ENCODE measurements at places on chromosomes 13 and 19.

DNA sequence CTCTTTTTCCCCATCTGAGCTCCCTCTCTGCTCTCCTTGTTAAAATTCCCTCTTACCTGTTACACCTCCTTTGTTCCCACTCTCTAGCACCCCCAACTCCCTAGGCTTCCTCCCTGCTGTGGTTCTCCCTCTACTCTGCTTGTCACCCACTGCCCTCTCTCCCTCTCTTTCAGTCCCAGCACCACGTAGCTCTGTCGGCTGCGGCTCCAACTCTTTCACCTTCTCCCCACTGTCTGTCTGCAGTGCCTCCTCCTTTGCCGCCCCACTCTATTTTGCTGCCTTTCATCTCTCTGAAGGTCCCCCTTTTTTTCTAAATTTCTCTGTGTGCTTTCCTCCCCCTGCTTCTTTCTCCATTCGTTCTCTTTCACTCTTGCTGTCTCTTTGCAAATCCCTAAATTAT, 1.1 kb downstream of the ZNF836 start:
- DNase-seq = no peak

DNA sequence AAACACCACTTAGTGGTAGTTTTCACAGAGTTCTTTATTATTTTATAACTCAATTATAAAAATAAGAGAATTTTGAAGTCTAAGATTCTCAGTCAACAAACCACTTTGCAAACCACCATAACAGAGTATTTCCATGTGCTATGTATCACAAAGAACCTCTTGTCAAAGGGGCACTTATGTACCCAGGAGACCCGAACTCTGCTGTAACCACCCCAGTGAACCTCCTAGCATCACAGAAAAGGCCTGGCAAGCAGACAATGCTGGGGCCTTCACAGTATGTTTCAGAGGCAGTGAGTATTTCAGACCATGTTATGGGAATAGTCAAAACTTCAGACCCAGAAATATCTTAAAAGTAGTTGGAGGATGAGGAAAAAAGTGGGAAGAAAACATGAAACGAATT, 714.1 kb downstream of the EFNB2 start:
- no peak for DNase-seq

DNA sequence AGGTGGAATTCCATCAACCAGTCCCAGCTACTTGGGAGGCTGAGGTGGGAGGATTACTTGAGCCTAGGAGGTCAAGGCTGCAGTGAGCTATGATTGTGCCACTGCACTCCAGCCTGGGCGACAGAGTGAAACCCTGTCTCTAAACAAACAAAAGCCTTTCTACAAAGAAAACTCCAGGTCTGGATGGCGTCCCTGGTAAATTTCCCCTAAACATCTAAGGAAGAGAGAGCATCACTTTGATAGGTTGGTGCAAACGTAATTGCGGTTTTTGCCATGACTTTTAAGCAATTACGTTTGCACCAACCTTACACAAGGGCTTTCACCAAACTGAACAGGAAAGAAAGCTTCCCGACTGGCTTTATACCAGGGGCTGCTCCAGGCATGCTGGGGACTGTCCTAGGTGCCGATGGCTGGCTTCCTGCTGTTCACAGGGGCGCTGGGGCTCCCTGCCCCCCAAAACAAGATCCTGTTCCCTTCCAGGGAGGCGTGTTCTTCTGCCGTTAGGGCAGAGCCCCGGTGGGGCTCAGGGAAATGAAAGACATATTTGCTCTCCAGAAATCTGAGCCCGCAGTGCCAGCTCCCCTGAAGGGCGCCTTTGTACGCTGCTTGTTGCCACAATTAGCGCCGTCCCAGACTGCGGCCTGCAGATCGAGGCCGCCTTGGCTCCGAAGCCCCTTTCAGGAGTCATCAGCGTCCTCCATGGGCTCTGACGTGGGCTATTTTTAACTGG, 38.7 kb upstream of the KLF2 start:
- peak; percentile 33 for DNase-seq

- no peak for DNase-seq
These were observed 64.2 kb upstream of the UQCRFS1 start for GRCh38 chr19:29277102-29277501.

DNA sequence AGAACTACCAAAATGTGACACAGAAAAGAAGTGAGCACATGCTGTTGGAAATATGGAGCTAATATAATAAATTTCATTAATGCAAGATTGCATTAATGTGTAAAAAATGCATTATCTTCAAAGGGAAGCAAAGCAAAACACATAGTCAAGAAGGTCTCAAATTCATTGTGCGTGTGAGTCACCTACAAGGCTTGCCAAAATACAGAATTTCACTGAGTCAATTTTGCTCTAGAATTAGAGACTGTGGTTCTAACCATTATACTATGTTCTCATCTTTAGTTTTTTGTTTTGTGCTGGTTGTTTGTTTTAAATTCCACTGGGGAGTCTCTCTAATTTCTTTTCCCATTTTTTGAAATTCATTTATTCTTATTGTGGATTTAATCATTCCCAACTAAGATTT, 149.8 kb upstream of the SLITRK1 start:
- DNase-seq = no peak

- no peak for DNase-seq
These were observed 48.8 kb upstream of the INTS6 start for GRCh38 chr13:51501592-51502152.

DNA sequence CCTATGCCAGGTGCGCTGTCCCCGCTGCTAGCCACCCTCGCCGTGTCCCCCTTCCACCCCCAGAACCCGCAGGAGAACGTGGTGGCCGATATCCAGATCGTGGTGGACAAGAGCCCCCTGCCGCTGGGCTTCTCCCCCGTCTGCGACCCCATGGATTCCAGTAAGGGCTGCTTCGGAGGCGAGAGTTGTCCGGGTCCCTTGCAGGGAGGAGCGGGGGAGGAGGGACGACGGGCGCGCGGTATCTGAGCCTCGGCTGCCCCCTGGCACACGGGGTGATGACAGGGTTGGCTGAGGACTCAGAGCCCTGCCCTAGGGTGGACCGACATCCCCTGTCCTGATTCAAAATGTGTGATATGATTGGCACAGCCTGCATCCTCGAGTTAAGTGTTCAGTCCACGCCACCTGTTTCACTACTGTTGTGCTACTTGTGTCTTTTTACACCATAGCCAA, 653 bp downstream of the MVB12A start:
- peak; percentile 21 for DNase-seq

GRCh38 chr19:46985542-46986415, 33.9 kb upstream of the NPAS1 start:
- DNase-seq = no peak

GRCh38 chr13:49302817-49303216, 55.1 kb downstream of the CDADC1 start:
- peak; percentile 48 for DNase-seq

DNA sequence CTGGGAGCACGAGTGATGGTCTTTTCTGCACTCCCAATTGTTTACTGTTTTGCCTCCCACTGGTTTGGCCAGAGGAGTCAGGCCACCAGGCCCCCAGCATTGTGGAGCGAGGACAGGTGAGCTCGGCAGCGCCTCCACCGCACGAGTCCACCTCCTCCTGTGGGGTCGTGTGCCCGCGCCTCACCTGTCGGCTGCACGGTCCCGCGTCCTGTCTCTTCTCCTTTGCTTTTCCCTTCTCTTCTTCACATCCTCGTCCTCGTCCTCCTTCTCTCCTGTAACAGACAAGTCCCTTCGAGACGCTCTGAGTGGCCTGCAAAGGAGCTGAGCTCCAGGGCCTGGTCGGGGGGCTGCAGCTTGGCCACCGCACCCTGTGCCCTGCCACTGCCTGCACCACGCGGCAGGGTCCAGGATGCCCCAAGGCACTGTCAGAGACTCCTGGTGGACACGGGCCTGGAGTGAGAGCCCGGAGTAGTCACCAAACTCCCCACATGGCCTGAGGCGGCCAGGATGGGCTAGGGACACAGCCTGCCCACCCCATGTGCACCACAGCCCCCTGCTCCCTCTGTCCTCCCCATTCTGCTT, 11.4 kb downstream of the AKAP8 start:
- DNase-seq = no peak

GRCh38 chr19:47156861-47157430, 26.3 kb downstream of the SAE1 start:
- no peak for DNase-seq

GRCh38 chr13:51532736-51533197, 51.5 kb upstream of the WDFY2 start:
- no peak for DNase-seq

- DNase-seq = no peak
These were observed 66.7 kb downstream of the SLC7A9 start for GRCh38 chr19:32802840-32803239.

- DNase-seq = no peak
These were observed 211.8 kb downstream of the RBM26 start for GRCh38 chr13:79194272-79194671.

- no peak for DNase-seq
These were observed 13.0 kb downstream of the ARHGEF1 start for GRCh38 chr19:41895745-41896580.

- DNase-seq = peak; percentile 97
These were observed 45.6 kb upstream of the MRI1 start for GRCh38 chr19:13718733-13719132.

DNA sequence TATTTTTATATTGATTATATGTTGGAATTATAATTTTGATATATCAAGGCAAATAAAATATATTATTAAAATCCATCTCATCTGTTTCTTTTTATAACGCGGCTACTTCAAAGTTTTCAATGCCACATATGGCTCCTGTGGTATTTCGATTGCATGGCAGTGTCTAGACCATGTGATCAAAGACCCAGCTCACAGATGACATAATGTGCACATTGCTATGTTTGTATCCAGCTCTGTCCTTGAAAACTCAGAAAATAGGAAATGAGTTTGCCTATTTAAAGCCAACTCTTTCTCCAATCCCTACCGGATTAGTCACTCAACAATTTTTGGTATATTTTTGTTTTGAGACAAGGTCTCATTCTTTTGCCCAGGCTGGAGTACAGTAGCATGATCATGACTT, 26.2 kb downstream of the TMTC4 start:
- no peak for DNase-seq

- no peak for DNase-seq
These were observed 4.9 kb downstream of the MEIS3 start for GRCh38 chr19:47414469-47414868.

Measured in NCI-H510A treated with DMSO at 0.1 percent for 48 hours (cell line).